ENCODE measurements at places on chromosomes 7 and 10.

- peak; percentile 52 for DNase-seq
Observed at GRCh38 chr10:71270301-71271220, 48.5 kb upstream of the SLC29A3 start.

DNA sequence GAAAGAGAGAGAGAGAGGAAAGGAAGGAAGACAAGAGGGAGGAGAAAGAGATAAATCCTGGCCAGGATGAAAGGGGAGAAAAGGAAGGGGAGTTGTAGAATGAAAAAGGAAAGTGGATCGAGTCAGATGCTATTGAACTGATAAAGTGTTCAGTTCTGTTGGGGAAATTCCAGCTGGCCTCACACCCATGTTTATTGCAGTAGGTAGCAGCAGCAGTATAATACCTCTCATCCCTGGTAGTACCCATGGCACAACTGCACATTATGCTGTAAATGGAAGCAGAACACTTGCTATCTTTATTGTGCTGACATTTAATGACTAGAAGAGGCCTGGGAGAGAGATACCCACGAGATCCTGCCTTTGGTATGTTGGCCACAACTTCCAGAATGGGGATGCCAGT is 178.1 kb downstream of the EVX1 start:
- DNase-seq: no peak

GRCh38 chr10:101145145-101145544 is 14.0 kb downstream of the TLX1 start:
- DNase-seq: no peak

DNA sequence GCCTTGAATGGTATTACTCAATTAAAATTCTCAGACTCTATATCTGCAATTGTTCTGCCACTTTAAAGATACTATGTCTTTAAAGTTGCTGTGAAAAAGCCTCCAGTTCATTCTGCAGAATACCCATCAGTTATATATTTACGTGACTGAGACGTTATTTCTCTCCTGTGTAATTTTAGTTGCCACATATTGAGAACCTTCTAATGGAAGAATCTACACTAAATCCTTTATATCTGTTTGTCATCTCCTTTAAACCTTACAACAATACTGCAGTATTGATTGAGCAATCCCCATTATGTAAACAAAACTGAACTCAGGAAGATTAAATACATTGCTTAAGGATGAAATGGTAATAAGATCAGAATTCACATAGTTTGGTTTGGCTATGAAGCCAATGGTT is 30.0 kb downstream of the GPR141 start:
- no peak for DNase-seq

DNA sequence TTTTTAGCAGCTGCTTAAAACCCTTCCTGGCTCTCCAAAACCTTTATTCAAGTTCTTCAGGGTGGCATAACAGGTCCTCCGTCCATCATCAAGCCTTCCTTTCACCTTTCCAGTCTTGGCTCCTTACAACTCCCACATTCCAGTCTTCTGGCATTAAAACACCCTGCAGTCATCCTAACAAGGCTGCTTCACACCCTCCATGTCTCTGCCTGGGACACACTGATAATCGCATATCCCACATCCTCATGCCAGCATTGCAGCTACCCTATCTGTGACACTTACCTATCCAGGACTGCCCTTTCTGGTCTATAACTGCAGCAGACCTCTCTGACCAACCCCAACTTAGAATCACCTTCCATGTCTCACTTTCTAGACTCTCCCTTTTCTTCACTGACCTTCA is 2.6 kb upstream of the TLL2 start:
- DNase-seq: no peak

DNA sequence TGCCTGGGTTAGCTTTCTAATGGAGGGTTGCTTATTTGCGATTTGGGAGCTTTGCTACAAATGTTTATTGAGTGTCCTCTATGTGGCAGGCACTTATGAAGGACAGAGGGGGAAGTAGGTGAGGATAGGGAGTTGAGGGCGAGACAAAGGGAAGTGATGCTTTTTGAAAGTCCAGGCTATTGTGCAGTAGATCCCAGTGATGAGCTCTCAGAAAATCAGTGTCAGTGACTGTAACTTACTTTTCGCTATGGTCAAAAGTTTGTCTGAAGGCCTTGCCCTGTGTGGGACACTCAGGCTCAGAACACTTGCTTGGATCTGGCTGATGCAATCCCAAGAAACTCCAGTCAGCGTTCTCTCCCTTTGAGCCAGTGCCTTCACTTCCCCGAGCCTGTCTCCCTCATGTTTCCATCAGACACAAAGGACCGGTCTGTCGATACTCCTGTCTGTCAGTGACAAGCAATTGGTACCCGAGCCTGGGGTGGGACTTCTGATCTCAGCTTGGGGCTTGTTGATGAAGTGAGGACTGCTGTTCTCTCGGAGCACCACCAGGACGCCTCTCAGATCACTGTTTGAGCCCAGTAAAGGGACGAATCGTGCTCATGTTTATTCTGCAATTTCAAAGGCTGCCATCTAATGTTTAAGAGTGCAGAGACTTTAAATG is 63.1 kb upstream of the SORCS3 start:
- DNase-seq: no peak

DNA sequence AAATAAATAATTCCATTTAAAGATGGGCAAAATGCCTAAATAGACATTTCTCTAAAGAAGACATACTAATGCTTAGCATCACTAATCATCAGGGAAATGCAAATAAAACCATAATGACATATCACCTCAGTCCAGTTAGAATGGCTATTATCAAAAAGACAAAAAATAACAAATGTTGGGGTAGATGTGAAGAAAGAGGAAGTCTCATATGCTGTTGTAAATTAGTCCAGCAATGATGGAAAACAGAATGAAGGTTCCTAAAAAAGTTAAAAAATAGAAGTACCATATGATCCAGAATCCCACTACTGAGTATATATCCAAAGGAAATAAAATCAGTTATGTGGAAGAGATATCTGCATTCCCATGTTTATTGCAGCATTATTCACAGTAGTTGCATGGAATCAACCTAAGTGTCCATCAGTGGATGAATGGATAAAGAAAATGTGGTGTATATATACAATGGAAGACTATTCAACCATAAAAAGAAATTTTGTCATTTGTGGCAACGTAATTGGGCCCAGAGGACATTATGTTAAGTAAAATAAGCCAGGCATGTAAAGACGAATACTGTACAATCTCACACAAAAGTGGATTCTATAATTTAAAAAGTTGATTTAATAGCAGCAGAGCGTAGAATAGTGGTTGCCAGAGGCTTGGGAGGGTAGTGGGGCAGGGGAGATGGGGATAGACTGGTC is 52.0 kb downstream of the TCAF1 start:
- no peak for DNase-seq

DNA sequence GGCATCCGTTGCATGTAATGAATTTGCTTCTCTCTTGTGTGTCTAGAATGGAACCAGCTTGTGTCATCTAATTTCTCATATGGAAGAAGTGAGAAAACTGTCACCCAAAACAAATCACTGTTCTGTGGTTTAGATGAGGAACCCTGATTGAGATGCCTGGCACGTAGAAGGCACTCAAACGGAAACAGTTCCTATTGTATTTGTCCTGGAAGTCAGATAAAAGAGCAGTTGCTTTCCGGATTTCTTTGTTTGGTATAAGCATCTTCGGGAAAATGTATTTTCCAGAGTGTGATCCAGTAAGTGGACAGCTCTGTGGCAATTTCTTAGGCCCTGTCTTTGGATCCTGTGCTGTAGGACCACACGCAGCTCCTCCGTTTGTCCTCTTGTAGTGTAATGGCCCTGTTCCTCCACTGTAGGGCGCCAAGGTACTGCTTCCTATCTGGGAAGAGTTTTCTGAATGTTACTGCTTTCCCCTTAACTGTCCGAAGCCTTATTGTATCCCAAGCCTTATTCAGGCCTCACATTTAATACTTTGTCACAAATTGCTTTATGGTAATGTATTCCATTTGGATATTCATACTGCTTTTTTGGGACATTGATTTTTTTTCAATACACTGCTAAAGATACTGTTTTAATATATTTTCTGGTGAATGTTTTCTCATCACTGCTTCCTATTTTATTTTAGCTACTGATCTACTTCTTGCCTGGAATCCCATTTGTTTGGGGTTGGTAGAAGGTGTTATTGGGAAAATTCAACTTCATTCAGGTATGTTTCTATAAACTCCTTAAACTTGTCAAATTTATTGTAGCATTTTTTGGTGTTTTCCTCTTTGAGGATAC is 24.8 kb downstream of the INPP5F start:
- DNase-seq: peak; percentile 59

DNA sequence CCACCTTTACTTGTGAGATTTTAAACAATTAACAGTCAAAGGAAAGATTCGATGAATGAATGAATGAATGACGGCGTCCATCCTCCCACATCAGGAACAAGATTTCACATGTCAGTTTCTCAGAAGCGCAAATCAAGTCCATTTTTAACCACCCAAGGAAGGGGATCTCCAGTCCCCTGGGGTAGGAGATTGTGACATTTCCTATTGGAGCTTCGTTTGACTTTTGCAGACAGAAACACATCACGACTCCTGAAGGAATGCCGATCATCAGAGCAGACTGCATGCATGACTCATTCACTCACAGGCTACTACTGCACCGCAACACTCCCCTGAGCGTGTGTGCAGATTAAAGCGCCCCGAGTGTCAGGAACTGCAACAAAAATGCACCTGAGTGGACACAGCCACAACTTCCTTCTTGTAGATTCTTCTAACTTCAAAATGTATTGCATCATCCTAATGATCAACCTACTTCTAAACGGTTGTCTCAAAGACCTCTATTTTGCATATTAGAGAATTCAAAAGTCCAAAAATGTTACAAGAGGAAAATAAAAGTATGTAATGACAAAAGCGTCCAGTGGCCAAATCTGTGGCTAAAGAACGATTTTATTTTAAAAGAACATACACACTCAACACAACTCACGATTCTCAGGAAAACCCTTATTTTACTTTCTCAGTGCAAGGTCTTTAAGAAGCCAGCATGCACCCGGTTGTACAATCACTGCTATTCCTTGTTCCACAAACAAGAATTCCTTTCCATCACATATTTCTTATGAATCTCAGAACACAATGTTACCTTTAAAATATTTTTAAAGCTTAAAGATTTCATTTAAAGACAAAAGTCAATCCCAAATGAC is 172.6 kb downstream of the FAM107B start:
- DNase-seq: no peak

DNA sequence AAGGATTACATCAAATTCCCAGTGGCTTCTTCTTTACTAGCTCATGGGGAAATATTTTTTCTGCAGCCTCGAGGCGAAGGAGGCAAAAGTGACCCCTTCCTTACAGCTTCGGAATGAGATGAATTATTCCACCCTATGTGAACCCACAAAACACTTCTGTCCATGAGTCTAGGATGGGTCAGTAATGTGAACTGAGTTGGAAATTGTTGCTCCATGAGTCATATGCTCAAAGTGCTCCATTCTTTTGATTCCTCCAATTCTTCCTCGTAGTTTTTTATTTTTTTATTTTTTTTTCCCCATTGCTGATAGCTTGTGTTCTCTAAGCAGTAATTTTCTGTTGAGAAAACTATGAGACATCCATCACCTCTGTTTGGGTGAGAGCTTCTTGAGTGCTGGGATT is 31.7 kb upstream of the FAM204A start:
- no peak for DNase-seq

DNA sequence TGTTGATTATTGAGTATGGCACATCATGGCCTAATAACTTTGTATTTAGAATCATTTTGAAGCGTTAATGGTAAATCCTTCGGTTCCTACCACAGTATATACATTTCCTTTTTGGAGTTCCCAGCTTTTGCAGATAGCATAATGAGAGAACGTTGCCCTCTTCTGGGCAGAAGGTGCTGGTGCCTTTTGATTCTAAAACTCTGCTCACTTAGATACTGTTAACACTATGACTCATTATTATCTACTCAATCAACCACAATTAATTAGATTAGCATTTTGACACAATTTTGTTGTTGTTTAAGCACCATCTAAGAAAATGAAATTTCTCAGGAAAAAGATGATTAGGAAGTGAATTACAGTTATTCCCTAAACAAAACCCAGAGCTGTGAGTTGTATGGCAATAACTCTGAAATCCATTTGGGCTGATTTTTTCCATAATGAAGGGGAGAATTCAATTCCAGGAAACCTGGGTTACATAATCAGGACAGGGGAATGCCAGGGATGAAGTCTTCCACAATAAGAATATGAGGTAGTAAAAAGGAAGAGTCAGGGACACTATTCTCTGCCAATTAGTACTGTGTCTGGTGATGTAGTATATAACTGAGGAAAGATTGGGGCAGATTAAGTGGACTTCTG is 11.5 kb upstream of the DLD start:
- peak; percentile 57 for DNase-seq

DNA sequence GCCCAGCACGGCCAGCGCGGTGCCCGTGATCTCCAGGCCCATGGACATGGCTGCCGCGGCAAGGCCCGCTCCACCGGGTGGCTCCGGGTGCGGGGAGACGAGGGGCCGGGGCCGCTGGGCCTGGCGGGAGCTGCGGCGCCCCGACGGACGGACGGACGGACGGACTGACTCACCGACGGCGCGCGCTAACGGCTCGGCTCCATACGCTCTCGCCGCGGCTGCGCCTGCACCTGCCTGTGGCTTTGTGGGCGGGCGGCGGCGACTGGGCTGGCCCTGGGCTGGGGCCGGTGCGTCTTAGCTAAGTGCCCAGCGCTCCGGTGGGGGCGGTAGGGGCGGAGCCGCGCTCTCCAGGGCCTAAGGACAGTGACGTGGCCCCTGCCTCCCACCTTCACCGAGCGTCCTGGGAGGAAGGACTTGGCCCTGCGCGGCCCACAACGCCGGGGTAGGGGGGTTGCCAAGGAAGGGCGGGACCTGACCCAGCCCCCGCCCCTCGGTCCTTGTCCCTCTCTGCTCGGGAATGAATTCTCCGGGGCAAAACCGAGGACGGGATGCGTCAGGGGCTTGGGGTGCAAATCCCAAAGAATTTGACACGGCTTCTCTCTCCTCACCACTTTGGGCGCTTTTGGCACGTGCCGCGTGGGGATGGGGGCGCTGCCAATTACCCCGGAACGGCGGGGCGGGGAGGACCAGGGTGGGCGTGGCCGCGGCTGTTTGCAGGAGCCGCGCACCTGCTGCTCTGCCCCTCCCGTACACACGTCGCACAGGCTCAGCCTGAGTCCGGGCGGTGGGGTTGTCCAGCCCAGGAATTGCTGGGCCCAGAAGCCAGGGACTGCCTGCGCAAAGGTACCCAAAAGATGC is at the start of gene CLDN3:
Gene CLDN3, minus strand, starts transcription at position 269 of the 858 bp plus-strand sequence. Its CDS starts 221 bp downstream, at position 48.
- DNase-seq: peak; percentile 79

DNA sequence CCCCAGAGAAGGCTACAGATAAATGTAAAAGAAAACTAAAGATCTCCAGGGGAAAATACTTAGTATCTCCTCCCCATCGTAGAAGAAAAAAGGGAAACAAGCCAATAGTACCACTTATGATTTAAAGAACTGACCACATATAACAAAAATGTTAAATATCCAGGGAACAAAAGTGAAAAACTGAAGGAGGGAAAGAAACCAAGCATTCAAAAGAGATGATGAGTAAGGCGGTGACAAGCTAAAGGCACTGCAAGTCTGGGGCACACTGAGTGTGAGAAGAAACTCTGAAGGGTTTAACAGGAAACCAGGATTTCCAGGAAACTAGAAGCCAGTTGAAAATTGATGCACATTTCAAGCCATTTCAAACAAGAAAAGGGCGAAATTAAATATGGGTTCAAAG is 226.3 kb downstream of the AHR start:
- no peak for DNase-seq
